Fibroblast of skin of abdomen (primary cell): ENCODE measurements at places on chromosomes 7 and 10.

- no peak for DNase-seq
Observed at GRCh38 chr7:47787249-47788069, 160.8 kb downstream of the PKD1L1 start.

DNA sequence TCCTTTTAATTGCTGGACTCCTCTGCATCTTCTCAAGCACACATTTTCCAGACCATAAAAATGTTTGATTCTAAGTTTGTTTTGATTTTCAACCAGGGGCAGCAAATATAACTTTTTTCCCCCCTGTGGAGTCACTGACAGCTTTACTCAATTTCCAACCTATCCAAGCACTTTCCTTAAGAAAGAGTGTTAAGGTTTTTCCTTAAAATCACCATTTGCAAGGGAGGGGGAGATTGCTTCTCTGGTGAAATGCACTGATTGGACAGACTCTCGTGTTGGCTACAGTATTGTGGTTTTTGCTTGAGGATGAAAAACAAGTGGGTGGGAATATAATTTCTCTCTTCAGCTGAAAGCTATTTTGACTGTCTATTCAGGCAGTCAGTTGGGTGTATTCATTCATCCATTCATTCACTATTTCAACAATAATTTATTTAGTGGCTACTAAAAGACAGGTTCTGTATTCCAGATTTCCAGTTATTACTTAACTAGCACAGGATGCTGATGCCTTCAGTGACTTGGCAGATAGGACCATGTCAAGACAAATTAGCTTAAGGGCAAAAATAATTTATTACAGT is 146.3 kb downstream of the BAMBI start:
- no peak for DNase-seq

- peak; percentile 82 for DNase-seq
Observed at GRCh38 chr7:130297628-130298543, 4.9 kb downstream of the CPA4 start.

GRCh38 chr7:3043544-3044371 is at the start of gene CARD11:
Gene CARD11 (minus strand): TSS chr7:3043867. CDS start chr7:2958506, 85,361 bp downstream.
- DNase-seq, result no peak

DNA sequence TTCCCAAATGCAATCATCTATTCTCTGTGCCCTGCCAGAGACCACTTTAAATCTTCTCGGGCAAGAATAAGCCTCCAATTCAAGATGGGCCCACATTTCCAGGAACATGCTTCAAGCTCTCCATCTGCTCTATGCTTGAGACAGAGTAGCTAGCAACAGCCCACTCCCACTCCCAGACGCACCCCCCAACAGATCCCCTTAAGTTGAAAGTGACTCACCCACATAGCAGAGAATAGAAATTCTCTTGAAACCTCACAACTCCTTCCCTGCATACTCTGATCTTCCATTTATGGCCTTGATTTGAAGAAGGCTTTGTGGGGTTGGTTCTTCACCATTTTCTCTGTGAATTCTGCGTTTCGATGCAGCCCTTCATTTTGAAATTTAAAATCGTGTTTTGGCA is 604.0 kb downstream of the INHBA start:
- DNase-seq, result peak; percentile 35

GRCh38 chr10:16943295-16944285 is 126.4 kb upstream of the RSU1 start:
- DNase-seq, result peak; percentile 62

GRCh38 chr7:147941381-147941780 is 649.2 kb upstream of the C7orf33 start:
- DNase-seq, result no peak

GRCh38 chr10:75606203-75606779 is 174.9 kb downstream of the LRMDA start:
- no peak for DNase-seq

DNA sequence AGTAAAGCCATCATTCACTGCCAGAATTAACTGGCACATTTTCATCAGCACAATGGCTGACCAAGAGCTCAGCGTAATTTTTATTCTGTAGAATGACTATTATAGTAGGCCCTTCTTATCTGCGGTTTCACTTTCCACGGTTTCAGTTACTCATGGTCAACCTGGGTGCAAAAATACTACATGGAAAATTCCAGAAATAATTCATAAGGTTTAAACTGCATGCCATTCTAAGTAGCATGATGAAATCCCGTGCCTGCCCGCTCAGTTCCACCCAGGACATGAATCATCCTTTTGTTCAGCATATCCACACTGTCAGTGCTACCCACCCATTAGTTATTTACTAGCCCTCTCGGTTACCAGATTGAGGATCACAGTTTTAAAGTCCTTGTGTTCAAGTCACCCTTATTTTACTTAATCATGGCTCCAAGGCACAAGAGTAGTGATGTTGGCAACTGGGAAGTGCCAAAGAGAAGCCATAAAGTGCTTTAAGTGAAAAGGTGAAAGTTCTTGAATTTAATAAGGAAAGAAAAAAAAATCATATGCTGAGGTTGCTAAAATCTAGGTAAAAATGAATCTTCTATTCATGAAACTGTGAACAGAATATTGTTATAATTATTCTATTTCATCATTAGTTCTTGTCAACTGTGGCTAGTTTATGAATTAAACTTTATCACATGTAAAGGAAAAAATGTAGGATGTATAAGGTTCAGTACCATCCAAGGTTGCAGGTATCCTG is 204.9 kb downstream of the DOCK4 start:
- DNase-seq, result peak; percentile 71

DNA sequence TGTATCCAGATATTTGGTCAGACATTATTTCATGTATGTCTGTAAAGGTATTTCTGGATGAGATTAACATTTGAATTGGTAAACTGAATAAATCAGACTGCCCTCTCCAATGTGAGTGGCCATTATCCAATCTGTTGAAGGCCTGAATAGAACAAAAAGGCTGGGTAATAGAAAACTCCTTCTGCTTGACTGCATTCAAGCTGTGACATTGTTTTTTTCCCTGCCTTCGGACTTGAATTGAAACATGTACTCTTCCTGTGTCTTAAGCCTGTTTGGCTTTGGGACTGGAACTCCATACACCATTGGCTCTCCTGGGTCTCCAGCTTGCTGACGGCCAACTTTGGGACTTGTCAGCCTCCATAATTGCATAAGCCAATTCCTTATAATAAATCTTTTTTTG is 36.0 kb upstream of the ARHGAP21 start:
- DNase-seq, result no peak

- no peak for DNase-seq
Observed at GRCh38 chr7:1494447-1494846, 9.7 kb downstream of the INTS1 start.

DNA sequence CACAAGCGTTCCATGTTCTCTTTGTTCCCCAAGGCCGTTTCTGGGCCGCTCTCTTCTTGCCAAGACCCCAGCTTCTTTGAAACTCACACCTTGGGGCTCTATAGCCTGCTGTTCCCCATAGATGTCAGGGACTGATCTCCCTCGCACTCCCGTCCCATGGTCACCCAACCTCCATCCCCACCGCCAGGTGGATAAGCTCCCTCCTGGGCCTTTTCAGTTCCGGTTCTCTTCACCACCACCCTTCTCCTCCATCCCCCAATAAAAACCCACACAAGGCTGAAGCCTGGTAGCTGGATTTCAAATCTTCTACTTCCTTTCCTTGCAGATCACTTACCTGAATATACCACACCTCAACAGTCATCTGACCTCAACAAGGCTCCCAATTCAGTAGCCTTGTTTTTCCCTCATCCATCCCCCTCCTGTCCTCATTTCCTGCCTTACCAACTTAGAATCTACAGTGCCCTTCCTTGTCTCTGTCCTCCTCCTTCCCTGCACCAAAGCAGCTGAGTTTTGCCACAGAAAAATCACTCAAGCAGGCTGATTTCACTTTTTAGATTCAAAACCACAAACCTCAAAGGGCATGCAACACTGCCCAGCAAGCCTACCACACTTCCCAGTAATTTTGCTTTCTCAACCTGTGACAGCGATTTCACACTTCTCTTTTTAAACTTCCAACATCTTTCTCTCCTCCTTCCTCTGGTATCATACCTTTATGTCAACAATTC is 7.7 kb downstream of the SLC37A3 start:
- DNase-seq, result no peak

DNA sequence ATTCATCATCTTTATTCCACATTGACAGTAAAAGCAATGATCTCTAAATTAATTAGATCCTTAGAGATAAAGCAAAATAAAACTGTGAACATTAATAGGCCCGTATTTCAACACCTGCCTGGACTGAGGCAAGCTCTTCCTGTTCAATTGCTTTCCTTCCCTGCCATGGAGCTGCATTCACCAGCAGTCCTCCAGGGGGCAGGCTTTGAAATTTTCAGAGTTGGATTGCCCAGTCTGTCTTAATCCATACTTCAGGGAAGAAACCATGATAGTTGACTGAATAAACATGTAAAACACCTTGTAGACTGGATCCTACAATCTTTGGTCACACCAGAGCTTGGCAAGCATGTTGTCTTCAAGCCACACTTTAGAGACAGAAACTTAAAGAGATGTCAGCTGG is 936.6 kb downstream of the NRG3 start:
- no peak for DNase-seq

- DNase-seq, result no peak
Observed at GRCh38 chr7:128091106-128091505, 59.9 kb upstream of the LRRC4 start.

- no peak for DNase-seq
Observed at GRCh38 chr7:40983111-40983510, 719.8 kb downstream of the INHBA start.

GRCh38 chr10:35768011-35768410 is 125.9 kb upstream of the FZD8 start:
- no peak for DNase-seq

GRCh38 chr10:119243488-119243887 is 36.1 kb downstream of the GRK5 start:
- no peak for DNase-seq

- peak; percentile 92 for DNase-seq
Observed at GRCh38 chr7:47327698-47328391, 254.1 kb downstream of the TNS3 start.

- DNase-seq, result no peak
Observed at GRCh38 chr10:68578974-68579373, 18.8 kb downstream of the TET1 start.

- DNase-seq, result peak; percentile 69
Observed at GRCh38 chr7:7956531-7957128, 12.0 kb upstream of the GLCCI1 start.

GRCh38 chr7:81676813-81677212 is 93.0 kb downstream of the HGF start:
- DNase-seq, result no peak

DNA sequence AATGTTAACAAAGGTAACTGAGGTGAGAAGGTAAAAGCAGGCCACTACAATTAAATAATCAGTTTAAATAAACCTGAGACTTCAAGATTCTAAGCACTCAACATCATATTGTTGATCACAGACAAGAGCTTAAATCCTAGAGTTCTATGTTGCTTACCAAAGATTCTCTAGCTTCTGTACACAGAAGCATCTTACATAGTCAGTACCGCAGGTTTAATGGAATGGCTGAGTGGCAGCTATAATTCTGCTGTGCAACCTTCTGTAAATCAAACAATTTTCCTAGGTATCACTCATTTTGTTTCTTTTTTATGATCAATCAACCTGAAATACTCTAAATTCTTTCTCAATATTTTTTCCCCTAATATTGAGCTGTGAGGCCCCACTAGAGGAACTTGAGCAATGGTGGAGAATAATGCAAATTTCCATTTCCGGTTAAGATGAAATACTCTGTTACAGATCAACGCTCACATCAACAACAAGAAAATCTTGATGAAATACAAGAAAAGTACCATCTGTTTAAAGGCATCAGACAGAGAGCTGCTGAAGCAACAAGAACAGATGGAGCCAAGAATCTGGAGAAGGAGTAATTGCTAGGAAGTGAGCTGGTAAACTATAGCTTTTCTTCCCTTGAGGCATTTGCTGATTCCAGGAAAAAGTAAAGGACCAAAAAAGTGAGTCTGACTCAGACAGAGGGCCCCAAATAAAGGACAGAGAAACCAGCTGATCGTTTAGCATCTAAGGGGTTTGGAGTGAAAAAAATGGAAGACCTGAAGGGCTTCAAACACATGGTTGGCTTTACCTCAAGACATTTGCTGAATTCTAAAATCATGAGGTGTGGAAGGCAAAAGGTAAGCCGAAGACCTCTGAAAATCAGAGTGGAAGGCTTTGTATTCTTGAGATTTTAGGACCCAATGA is 22.6 kb downstream of the PNPLA8 start:
- peak; percentile 28 for DNase-seq

GRCh38 chr10:60901561-60902235 is 42.3 kb downstream of the RHOBTB1 start:
- no peak for DNase-seq

- DNase-seq, result no peak
Observed at GRCh38 chr7:119177863-119178262, 953.4 kb downstream of the ANKRD7 start.

GRCh38 chr7:91527460-91527859 is 263.2 kb downstream of the FZD1 start:
- DNase-seq, result no peak

GRCh38 chr10:130773941-130774340 is 537.6 kb downstream of the TCERG1L start:
- DNase-seq, result no peak

GRCh38 chr10:95818668-95819067 is 62.7 kb downstream of the ENTPD1 start:
- DNase-seq, result peak; percentile 34

DNA sequence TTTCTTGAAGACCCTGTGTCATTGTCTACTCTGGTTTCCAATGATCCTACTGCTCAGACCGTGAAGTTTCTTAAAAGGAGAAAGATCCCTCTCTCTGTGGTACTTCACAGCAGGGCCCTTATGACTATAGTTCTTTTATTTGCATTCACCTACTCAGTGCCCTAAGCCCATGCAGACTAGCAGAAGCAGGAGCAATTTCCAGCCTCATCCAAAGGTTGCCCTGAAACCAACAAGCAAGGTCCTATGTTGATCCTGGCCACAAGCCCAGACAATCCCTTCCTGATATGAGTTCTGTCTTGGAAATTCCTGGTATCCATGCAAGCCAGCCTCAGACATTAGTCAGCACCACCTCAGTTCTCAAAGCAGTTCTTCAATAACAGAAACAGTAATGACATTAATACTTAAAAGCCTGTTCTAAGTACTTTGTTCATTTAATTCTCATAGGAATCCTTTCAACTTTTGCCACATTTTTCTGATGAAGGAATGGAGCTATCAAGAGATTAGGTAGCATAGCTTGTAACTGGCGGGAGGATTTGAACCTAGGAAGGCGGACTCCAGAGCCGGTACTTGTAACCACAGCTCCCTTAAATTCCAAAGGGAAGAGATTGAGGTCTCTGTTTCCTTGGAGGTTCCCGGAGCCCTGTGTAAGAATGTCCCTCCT is 58.1 kb upstream of the ST8SIA6 start:
- DNase-seq, result peak; percentile 99

GRCh38 chr10:86299562-86299961 is 67.0 kb downstream of the GRID1 start:
- no peak for DNase-seq

GRCh38 chr10:47047577-47048525 is 136.6 kb downstream of the PTPN20 start:
- peak; percentile 58 for DNase-seq

- DNase-seq, result no peak
Observed at GRCh38 chr7:117405519-117405918, 21.8 kb downstream of the ASZ1 start.

- no peak for DNase-seq
Observed at GRCh38 chr7:54864663-54865062, 105.7 kb upstream of the SEC61G start.
